Fibroblast of lung (primary cell): ENCODE measurements at places on chromosomes 6 and 20. TPM values are rescaled to one million over a fixed set of nuclear protein-coding genes. Genes with fewer than 3 reads are reported as not detected.
A peak's percentile ranks its signal among the peaks of the same experiment; 100 is the strongest.

NKX2-2 gene
- total RNA-seq: not detected in 2 replicates

CALHM4 gene
- not detected in 2 replicates for total RNA-seq

KCNK5 gene
- total RNA-seq: under 0.01 and 0.26 TPM in 2 replicates

F13A1 gene
- total RNA-seq: under 0.01 TPM in 1 of 2 replicates, not detected in the other

BIRC7 gene
- total RNA-seq: not detected in 2 replicates

FAM162B gene
- 13.1 and 16.2 TPM in 2 replicates for total RNA-seq

PNPLA1 gene
- total RNA-seq: not detected in 2 replicates

DUSP15 gene
- not detected in 2 replicates for total RNA-seq

TCP11 gene
- total RNA-seq: 0.17 and 0.51 TPM in 2 replicates

GRCh38 chr20:43046966-43047365 is 142.7 kb downstream of the PTPRT start:
- no peaks in the 10 kb centered on the region for H3K36me3 ChIP-seq
- no peak for DNase-seq

GRCh38 chr20:62529896-62530642 is 54.3 kb upstream of the GATA5 start:
- no peaks in the 10 kb centered on the region for H3K36me3 ChIP-seq
- peaks cover 8% of the 10 kb centered on the region for H3K27me3 ChIP-seq
- H3K4me1 ChIP-seq: no peaks in the 10 kb centered on the region

GRCh38 chr6:135673501-135674309 is 176.2 kb upstream of the AHI1 start:
- no peak overlapping the region for H3K4me3 ChIP-seq
- peak; percentile 94 for DNase-seq
- no peaks in the 10 kb centered on the region for H3K27me3 ChIP-seq
- peaks cover 4% of the 10 kb centered on the region for H3K4me1 ChIP-seq

DNA sequence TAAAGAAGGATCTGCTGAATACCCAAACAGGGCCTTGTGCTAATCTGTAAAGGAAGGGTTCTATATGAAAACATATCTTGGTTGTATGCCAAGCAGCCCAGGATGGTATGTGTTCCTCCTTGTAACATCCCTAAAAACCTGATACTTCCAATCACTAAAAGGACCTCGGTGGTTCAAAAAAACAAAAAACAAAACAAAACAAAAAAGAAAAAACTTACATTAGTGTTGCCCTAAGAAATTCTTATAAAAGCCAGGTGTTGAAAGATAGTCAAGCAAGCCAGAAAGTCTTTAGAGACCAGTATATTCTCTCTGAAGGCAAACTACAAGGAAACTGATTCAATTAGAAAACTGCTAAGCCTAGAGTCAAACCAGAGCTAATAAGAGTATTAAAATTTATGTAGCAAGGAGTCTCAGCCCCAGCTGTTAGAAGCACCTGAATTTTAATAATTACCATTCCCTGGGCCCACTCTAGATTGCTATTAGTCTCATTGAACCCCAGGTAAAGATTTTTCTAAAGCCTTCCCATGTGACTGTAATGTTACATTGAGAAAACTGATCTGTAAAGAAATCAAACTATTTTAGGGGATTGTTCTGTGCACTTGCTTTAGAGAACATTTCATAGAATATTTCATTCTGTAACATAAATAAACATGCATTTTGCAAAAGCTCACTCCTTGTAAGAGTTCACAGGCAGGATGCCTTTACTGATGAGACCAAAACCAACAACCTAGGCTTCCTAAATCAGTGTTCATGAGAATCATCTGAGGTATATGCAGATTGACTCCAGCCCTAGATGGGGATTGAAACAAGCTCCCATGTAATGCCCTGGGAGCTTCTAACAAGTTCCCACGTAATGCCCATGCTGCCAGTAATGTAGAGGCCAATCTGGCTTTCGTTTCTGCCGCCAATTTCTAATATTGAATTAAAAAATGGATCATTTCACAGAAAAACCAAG is 95.2 kb upstream of the BTN3A2 start:
- peak overlapping the region; percentile 74 for H3K4me3 ChIP-seq
- no peaks in the 10 kb centered on the region for H3K36me3 ChIP-seq
- H3K27ac ChIP-seq: peak overlapping the region; percentile 88
- no peaks in the 10 kb centered on the region for H3K27me3 ChIP-seq
- no peak for DNase-seq

- peak; percentile 63 for DNase-seq
- H3K27me3 ChIP-seq: no peaks in the 10 kb centered on the region
- no peaks in the 10 kb centered on the region for H3K36me3 ChIP-seq
- H3K4me3 ChIP-seq: no peak overlapping the region
Observed at GRCh38 chr6:113178349-113178748, 678.8 kb upstream of the MARCKS start.

DNA sequence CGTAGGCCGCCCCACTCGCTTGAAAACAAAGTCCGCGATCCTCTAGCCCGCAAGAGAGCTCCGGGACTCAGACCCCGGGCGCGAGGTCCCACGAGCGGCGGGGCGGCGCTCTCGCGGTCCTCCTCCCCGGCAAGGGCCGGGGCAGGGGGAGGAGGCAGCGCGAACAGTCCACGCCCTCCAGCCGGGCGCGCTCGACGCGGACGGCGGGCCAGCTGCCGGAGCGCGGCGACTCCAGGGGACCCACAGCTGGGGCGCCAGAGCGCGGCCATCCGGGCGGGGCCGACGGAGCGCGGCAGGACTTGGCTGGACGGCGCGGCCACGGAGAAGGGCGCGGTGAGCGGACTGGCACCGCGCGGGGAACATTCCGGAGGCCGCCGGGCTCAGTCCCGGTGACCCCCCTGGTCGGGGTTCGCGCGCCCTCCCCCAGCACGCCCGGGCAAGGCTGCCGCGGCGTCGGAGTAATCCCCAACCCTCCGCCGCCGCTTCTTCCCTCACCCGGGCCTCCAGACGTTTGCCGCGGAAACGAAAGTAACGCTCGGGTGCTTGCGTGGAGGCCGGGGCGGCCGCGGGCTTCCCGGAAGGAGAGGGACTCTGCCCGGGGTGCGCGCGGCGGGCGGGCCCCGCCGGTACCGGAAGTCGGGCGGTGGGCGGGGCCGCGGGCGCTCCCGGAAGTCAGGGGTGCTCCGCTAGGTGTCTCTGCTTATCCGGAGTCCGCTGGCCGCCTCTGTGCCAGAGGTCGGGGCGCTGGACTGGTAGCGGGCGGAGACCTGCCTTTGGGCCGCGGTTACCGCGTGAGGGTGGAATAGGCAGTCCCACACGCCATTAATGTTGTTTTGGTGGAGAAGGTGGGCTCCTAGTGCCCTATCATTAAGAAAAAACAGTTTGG is at the start of gene RIPK1:
TSS of gene RIPK1 (plus strand) at position 166 of the 886 bp plus-strand sequence. CDS start 8,330 bp downstream, outside the sequence.
- peak within 1 kb of the TSS; percentile 97 for H3K27ac ChIP-seq
- DNase-seq: peak; percentile 90
- H3K4me1 ChIP-seq: peaks cover 2% of the 10 kb centered on the region

DNA sequence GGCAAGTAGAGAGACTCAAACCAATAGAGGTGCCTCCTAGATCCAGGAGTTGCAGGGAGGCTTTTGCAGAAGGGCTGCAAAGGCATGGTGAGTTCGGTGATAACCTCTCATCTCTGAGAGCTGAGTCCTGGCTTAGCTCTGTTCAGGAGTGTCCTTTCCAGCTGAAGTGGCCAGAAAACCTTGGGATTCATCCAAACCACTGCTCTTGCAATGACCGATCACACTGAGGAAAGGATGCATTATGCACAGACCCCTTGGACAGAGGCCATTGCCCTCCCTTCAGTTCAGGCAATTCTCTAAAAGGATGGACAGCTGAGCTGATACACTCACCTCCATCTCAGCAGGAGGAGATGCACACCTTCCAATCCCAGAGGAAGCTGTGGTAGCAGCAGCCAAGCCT is 158.8 kb upstream of the ENPP5 start:
- no peak overlapping the region for H3K27ac ChIP-seq
- DNase-seq: peak; percentile 35
- no peaks in the 10 kb centered on the region for H3K36me3 ChIP-seq
- peaks cover 10% of the 10 kb centered on the region for H3K4me1 ChIP-seq

DNA sequence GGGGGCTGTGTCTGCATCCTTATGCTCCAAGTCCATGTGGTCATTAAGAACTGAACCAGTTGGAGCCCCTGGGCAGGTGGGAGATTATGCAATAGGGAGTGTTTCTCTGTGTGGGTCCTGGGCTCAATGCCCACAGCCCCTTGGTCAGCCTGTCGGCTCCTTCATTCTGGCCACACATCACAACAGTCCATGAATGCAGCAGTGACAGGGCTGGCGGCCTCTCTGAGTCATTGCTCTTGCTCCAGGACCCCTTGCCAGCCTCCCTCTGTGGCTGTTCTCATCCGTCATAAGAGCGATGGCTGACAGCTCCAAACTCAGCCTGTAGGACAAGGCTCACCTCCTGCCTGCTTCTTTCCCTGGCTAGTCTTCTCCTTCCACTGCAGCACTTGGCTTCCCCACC is 609.5 kb upstream of the CDH4 start:
- H3K27me3 ChIP-seq: no peaks in the 10 kb centered on the region
- H3K36me3 ChIP-seq: no peaks in the 10 kb centered on the region
- no peak for DNase-seq
- H3K4me3 ChIP-seq: no peak overlapping the region
- no peak overlapping the region for H3K27ac ChIP-seq

DNA sequence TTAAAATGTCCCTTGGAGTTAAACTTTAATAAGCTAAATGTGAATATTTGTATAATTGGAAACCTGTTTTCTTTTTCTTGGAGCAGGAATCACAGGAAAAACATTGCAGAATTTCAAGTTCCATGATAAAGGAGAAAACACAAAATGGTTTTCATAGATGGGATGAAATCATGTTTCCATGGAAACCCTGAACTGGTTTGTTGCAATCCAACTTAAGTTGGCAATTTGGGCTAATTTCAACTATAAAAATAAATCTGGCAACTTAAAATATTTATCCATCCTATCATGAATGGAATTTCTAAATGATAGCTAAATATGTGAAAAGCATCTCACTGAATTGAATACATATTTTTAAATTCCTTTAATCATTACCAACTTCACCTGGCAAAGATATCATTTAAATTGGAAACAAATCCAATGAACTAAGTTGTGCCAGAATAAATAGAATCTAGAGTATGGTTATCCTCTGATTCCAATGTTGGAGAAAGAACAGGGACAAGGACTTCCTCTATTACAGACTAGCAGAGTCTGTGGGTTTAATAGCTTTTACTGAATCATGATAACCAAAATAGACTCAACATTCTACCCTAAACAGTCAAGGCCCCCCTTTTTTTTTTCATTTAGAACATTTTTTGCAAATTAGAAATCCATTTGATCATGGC is 33.2 kb downstream of the COL21A1 start:
- H3K27ac ChIP-seq: no peak overlapping the region
- H3K4me3 ChIP-seq: no peak overlapping the region
- no peaks in the 10 kb centered on the region for H3K27me3 ChIP-seq
- no peaks in the 10 kb centered on the region for H3K4me1 ChIP-seq

GRCh38 chr6:141123497-141123896 is 1009.2 kb upstream of the GJE1 start:
- no peak overlapping the region for H3K27ac ChIP-seq
- H3K4me3 ChIP-seq: no peak overlapping the region
- no peaks in the 10 kb centered on the region for H3K36me3 ChIP-seq
- DNase-seq: no peak

- no peak overlapping the region for H3K4me3 ChIP-seq
- H3K36me3 ChIP-seq: no peaks in the 10 kb centered on the region
- H3K27ac ChIP-seq: no peak overlapping the region
- peaks cover 3% of the 10 kb centered on the region for H3K27me3 ChIP-seq
- H3K4me1 ChIP-seq: no peaks in the 10 kb centered on the region
Observed at GRCh38 chr20:47719625-47720024, 65.7 kb downstream of the SULF2 start.

DNA sequence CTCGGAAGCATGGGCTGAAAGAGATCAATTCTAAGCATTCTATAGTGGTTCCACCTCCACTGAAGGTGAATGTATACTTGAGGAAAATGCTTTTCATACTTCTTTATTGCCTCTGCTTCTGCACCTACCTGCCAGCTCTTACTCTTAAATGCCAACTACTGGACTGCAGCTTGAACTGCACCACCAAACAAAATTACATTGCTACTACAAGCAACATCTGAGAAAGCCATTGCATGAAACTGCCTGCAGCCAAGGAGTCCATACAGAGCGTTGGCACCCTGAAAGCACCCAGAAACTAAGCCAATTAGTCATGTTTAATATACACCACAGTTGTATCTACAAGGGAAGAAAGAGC is 440.9 kb downstream of the BTBD3 start:
- H3K27me3 ChIP-seq: no peaks in the 10 kb centered on the region
- no peak overlapping the region for H3K27ac ChIP-seq
- H3K36me3 ChIP-seq: no peaks in the 10 kb centered on the region
- no peak overlapping the region for H3K4me3 ChIP-seq
- no peaks in the 10 kb centered on the region for H3K4me1 ChIP-seq

DNA sequence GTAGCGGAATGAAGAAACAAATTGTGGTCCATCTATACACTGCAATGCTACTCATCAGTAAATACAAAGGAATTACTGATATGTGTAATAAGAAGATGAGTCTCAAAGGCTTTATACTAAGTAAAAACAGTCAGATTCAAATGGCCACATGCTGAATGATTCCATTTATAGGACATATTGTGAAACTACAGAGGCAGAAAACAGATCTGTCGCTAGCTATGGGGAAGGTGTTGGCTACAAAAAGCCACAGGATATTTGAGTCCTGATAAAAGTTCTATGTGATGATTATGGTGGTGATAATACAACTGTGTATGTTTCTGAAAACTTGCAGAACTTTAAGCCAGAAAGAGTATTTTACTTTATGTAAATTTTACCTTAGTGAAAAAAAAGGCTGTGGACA is 313.2 kb downstream of the HDGFL1 start:
- no peak overlapping the region for H3K4me3 ChIP-seq
- peak; percentile 22 for DNase-seq
- no peak overlapping the region for H3K27ac ChIP-seq

DNA sequence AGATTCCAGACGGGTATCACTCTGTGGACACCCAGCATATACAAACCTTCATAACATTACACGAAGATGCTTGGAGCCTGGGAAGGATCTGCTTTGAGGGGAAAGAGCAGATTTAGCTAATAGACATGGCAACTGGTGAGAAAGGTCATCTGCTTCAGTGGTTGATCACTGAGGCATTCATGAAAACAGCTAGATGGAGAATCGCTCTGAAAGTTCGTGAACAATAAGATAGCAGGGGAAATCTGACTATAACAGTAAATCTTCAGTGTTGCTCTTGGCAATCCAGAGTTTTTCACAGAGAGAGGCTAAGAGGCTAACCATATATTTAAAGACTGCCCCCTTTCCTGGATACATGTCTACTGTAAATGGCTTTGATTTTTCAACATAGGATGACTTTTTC is 245.3 kb downstream of the FARS2 start:
- H3K4me1 ChIP-seq: no peaks in the 10 kb centered on the region
- no peaks in the 10 kb centered on the region for H3K27me3 ChIP-seq
- DNase-seq: no peak
- H3K36me3 ChIP-seq: no peaks in the 10 kb centered on the region
- H3K4me3 ChIP-seq: no peak overlapping the region

GRCh38 chr20:5090191-5090590 is 29.6 kb downstream of the PCNA start:
- no peaks in the 10 kb centered on the region for H3K4me1 ChIP-seq
- H3K4me3 ChIP-seq: no peak overlapping the region
- H3K36me3 ChIP-seq: no peaks in the 10 kb centered on the region
- no peak for DNase-seq
- H3K27me3 ChIP-seq: no peaks in the 10 kb centered on the region

GRCh38 chr6:111743862-111744692 is 129.2 kb downstream of the FYN start:
- H3K4me3 ChIP-seq: no peak overlapping the region
- peak; percentile 80 for DNase-seq
- no peaks in the 10 kb centered on the region for H3K36me3 ChIP-seq
- H3K27ac ChIP-seq: peak overlapping the region; percentile 30
- no peaks in the 10 kb centered on the region for H3K27me3 ChIP-seq
